ENCODE measurements at places on chromosomes 11 and 22.

GRCh38 chr11:2134022-2135010, 4.9 kb downstream of the IGF2 start:
- no peak for DNase-seq

DNA sequence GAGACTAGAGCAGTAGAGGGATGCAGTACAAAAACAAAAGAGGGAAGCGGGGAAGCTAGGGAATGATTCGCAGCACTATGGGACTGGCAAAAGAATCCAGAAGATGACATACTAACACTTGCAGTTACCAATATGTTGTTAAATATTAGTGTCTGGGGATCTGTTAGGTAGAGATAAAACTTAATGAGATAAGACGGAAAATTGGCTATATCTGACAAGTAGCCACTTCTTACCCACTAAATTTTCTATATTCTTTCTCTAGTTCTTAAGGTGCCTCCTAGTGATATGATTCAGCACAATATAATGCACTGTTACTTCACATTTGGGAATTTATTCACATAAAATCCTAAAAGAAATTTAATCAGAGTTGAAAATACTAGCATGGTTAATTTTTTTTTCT, 30.8 kb downstream of the CCDC90B start:
- DNase-seq: no peak

- no peak for DNase-seq
Observed at GRCh38 chr11:118341815-118342489, 553 bp downstream of the CD3D start.

GRCh38 chr22:39661842-39662685, 91.5 kb downstream of the CACNA1I start:
- no peak for DNase-seq

DNA sequence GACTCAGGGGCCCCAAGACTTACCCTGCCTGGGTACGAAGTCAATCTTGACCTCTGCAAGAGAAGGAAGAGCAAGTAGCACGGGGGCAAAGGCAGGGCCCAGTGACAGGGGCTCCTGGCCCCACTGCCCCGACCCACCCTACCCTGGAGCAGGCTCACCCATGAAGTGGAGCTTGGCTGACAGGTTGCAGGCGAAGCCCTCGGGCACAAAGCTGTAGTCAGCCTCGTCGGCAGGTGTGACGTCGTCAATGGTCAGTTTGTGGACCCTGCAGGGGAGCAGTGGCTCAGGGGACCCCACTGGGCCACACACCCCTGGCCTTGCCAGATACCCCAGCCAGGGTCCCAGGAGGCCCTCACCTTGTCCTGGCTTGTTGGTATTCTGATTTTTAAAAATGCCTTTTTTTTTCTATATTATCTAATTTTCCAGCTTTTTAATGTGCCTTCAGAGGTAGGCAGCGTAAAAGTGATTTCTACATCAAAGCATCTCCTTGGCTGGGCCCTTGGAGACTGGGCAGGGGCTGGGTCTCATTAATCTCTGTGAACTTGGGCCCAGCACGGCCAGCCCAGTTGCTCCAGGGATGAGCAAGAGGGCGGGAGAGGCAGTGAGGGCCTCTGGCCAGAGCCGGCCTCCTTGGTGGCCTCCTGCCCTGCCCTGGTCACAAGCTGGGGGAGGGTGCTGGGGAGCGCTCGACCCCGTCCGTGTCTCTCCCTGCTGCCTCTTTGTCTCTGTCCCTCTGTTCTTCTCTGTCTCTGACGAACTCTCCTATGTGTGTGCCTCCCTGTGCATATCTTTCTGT, 11.3 kb downstream of the MYBPC3 start:
- DNase-seq: no peak

GRCh38 chr11:24623121-24623520, 126.3 kb downstream of the LUZP2 start:
- no peak for DNase-seq

- peak; percentile 55 for DNase-seq
Observed at GRCh38 chr11:70111269-70112016, 33.3 kb downstream of the ANO1 start.

DNA sequence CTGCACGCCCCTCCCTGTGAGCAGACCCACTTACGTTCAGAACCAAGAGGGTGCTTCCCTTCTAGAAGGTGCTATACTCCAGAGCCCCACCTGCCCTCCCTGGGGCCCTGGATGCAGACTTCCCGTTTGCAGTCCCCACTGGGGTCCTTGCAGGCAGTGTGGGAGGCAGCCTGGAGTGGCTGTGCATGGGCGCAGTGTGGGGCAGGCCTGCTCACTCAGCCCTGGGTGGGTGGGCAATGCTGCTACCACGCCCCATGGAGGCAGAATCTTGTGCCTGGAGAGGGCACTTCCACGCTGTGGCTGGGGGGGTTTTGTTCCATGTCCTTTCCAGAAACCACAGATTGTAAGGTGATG, 116.2 kb downstream of the KCNQ1OT1 start:
- no peak for DNase-seq

Data from AG09309 (cell line).